Stromal cell of bone marrow (primary cell): ENCODE measurements at places on chromosomes 7 and 10.

GRCh38 chr7:22632674-22633073, 94.3 kb upstream of the IL6 start:
- peak; percentile 52 for DNase-seq

- DNase-seq, result no peak
Measured at GRCh38 chr10:77168161-77168560, 469.4 kb downstream of the KCNMA1 start.

- DNase-seq, result peak; percentile 26
Measured at GRCh38 chr7:37732253-37732652, 48.7 kb downstream of the GPR141 start.

- DNase-seq, result peak; percentile 74
Measured at GRCh38 chr10:103053659-103054581, 135.8 kb downstream of the CNNM2 start.

- no peak for DNase-seq
Measured at GRCh38 chr7:110587294-110587693, 503.6 kb upstream of the LRRN3 start.

GRCh38 chr7:985915-986741, 3.1 kb downstream of the CYP2W1 start:
- no peak for DNase-seq

- DNase-seq, result no peak
Measured at GRCh38 chr7:4174884-4175283, 507.2 kb upstream of the FOXK1 start.

DNA sequence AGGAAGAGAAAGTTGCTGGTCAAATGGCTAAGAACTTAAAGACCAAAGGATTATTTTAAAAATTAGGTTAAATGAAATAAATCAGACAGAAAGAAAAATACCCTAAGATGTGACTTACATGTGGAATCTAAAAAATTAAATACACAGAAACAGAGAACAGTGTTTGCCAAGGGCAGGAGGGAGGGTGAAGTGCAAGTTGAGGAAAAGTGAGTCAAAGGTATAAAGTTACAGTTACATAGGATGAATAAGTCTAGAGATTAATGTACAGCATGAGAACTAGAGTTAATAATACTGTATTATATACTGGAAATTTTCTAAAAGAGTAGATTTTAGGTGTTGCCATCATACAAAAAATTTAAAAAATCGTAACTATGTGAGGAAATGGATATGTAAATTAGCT, 146.3 kb downstream of the MDFIC start:
- DNase-seq, result no peak

DNA sequence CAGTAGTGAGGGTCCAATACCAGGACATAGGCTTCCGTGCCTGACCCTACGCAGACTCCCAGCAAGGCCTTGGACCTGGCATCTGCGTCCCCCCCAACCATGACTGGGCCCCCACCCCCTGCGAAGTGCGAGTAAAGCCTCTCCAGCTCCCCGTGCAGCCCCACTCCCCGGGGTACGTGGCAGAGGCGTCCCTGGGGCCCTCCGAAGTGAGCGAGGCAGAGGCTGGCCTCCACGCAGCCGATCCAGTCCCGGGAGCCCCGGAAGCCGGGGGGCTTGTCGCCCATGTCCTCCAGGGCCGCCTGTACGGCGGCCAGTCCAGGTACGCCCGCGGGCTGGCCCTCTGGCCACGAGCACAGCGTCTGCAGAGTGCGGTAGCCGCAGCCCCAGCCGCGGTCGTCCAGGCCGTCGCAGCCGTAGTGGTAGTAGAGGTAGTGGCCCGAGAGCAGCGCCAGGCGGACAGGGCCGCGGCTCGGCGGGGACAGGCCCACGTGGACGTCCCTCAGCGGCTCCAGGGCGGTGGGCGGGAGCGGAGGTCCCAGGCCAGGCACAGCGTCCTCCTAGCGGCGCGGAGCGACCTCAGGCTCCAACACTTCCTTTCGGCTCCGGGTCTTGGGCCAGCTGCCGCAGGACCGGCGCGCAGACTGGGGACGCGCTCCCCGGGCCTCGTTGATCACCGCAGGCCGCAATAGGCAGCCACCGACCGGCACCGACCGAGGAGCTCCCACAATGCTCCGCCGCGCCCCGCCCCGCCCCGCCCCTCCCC, at the start of gene UFSP1:
Gene UFSP1, minus strand, starts transcription at position 728 of the 763 bp plus-strand sequence. Its CDS starts 444 bp downstream, at position 284.
- DNase-seq, result no peak

DNA sequence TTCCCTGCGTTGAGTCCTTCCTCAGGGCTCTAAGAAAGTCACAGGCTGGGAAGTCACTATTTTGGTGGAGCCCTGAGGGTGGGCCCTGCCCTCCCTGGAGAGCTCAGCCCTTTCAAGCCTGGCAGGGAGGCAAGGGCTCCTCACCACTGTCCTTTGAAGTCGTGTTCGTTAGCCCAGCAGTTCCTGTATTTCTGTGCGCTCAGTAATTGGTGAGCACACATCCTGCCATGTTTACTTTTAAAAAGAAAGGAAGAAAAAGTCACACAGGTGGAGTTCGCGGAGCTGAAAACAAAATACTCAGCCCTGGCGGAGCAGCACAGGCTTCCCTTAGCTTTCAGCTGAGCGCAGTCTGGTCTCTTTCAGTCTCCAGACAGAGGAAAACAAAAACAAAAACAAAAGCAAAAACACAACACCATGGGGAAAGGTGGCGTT, 37.1 kb downstream of the PRKCQ start:
- DNase-seq, result no peak

GRCh38 chr7:29795696-29796580, 10.4 kb upstream of the WIPF3 start:
- no peak for DNase-seq

GRCh38 chr10:34954142-34954541, 136.0 kb downstream of the CUL2 start:
- DNase-seq, result no peak

DNA sequence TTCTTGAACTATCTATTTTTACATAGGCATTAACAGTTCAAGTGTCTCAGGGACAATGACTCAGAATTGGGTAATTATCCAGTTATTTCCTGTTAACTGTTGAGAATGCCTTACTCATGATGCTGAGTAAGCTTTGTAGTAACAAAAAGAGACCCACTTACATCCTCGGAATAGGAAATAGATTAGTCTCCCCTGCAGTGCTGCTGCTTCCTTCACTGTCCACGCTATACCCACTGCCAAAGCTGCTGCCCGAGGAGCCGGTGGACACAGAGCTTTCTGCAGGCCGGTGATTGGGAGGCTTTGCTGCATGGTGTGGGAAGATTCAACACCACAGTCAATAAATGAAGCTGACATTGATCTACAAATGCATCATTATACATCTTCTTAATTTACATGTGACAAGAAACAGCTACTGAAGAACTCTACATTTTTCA, 357.1 kb downstream of the PCLO start:
- DNase-seq, result peak; percentile 84

DNA sequence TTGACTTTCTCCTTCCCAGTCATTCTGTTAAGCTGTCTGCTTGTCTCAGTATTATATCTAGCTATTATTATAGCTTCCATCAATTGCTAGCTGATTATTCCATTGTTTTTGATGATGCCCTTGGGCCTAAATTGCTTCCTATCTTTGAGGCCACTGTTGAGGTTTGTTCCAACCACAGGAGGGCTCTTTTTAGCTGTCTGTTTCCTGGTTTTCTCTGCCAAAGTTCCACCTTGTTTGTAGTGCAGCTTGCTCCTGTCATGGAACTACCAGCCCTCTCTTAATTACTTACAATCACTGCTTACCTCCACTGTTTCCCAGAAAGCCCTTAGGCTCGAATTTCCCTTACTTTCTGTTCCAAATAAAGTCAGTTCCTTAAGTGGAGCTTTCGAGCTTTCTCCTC, 118.7 kb upstream of the SEC61G start:
- DNase-seq, result no peak

GRCh38 chr10:110008518-110009339, 945 bp downstream of the ADD3 start:
- DNase-seq, result no peak

DNA sequence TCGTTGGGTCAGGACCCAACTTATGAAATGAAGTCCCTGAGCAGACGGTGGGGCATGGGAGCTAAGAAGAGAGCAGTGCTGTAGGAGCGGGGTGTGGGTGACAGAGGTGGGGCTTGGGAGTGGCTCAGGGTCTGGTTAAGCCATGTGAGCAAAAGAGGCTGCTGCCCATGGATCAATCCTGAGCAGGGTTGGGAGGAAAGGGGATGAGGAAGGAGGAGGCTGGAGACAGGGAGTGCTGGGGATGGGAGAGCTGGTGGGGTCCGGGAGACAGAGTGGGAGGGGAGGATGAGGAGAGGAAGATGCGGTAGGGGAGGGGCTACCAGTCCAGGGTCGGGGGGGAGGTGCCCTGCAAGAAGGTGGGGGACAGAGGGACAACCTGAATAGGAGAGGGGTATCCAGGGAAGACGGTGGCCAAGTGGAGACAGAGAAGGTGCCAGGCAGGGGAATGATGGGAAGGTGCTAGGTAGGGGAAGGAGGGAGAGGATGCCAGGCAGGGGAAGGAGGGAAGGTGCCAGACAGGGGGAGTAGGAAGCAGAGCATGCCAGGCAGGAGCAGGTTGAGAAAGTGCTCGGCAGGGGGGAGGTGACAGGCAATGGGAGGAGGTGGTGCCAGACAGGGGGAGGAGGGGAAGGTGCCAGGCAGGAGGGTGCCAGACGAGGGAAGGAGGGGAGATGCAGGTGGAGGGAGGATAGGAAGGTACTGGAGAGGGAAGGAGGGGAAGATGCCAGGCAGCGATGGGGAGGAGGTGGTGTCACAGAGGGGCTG, 27.5 kb upstream of the SMARCD3 start:
- DNase-seq, result no peak

- no peak for DNase-seq
Measured at GRCh38 chr7:88310956-88311674, 4.4 kb upstream of the STEAP4 start.
